Vein endothelial cell (primary cell): ENCODE measurements at places on chromosomes 7 and 10. TPM values are rescaled to one million over a fixed set of nuclear protein-coding genes. Genes with fewer than 3 reads are reported as not detected.

The ASZ1 gene
- not detected in 2 replicates for total RNA-seq

The CNPY1 gene
- not detected in 2 replicates for total RNA-seq

The LRRD1 gene
- under 0.01 and 0.19 TPM in 2 replicates for total RNA-seq

The SEMA3C gene
- total RNA-seq: 0.33 and 0.38 TPM in 2 replicates

The ACTL6B gene
- not detected in 2 replicates for total RNA-seq

The CRYGN gene
- total RNA-seq: not detected in 2 replicates

The ATXN7L1 gene
- total RNA-seq: 7.5 and 8.5 TPM in 2 replicates

The ZNF853 gene
- 0.29 and 0.65 TPM in 2 replicates for total RNA-seq

The ANKRD30A gene
- under 0.01 TPM in 1 of 2 replicates, not detected in the other for total RNA-seq

The C7orf57 gene
- not detected in 2 replicates for total RNA-seq

The GSTO2 gene
- 0.33 and 0.57 TPM in 2 replicates for total RNA-seq

The HYAL4 gene
- 0.86 and 0.98 TPM in 2 replicates for total RNA-seq

The CHAT gene
- not detected in 2 replicates for total RNA-seq

The HBP1 gene
- 105 and 111 TPM in 2 replicates for total RNA-seq

The PPP1R17 gene
- total RNA-seq: not detected in 2 replicates

The COL1A2 gene
- total RNA-seq: 8.5 and 29.0 TPM in 2 replicates

The PRKCQ gene
- under 0.01 TPM in 1 of 2 replicates, not detected in the other for total RNA-seq

The TRPV6 gene
- not detected in 2 replicates for total RNA-seq

The NME8 gene
- total RNA-seq: not detected in 2 replicates

The SLC26A3 gene
- not detected in 2 replicates for total RNA-seq

The GDF2 gene
- not detected in 2 replicates for total RNA-seq

The ZNF727 gene
- 0.10 TPM in 1 of 2 replicates, not detected in the other for total RNA-seq

The ELOVL3 gene
- total RNA-seq: not detected in 2 replicates

The ABCA13 gene
- total RNA-seq: under 0.01 TPM in 2 replicates

The DGKI gene
- total RNA-seq: 1.3 and 1.8 TPM in 2 replicates

The ANKRD1 gene
- total RNA-seq: 528 and 752 TPM in 2 replicates

The CFAP70 gene
- under 0.01 and 0.29 TPM in 2 replicates for total RNA-seq

The SPDYE1 gene
- not detected in 2 replicates for total RNA-seq

The GIMAP7 gene
- total RNA-seq: 25.2 and 31.6 TPM in 2 replicates

The SH2D4B gene
- total RNA-seq: under 0.01 and 0.10 TPM in 2 replicates

The HOXA1 gene
- total RNA-seq: 0.96 and 1.6 TPM in 2 replicates

The NPC1L1 gene
- not detected in 2 replicates for total RNA-seq

The TFPI2 gene
- 86.2 and 95.5 TPM in 2 replicates for total RNA-seq

The PRSS37 gene
- not detected in 2 replicates for total RNA-seq

The SYT15B gene
- 0.19 and 0.65 TPM in 2 replicates for total RNA-seq

The CDNF gene
- 0.86 and 1.6 TPM in 2 replicates for total RNA-seq

The CPA4 gene
- total RNA-seq: 0.29 and 0.65 TPM in 2 replicates

The SPDYE11 gene
- not detected in 2 replicates for total RNA-seq

The C10orf67 gene
- not detected in 2 replicates for total RNA-seq

The SPDYE2 gene
- not detected in 2 replicates for total RNA-seq

The IFIT1 gene
- total RNA-seq: 1.3 and 1.6 TPM in 2 replicates

The AKR1E2 gene
- 7.2 and 15.7 TPM in 2 replicates for total RNA-seq

The HOXA7 gene
- 5.1 and 5.6 TPM in 2 replicates for total RNA-seq

The TAS2R41 gene
- total RNA-seq: 0.19 TPM in 1 of 2 replicates, not detected in the other

The FAM221A gene
- 2.6 and 5.6 TPM in 2 replicates for total RNA-seq

The NSMCE4A gene
- total RNA-seq: 40.5 and 56.8 TPM in 2 replicates

The MBL2 gene
- not detected in 2 replicates for total RNA-seq

The DLX6 gene
- total RNA-seq: not detected in 2 replicates

The CYP2C19 gene
- not detected in 2 replicates for total RNA-seq

The KCNH2 gene
- under 0.01 TPM in 1 of 2 replicates, not detected in the other for total RNA-seq

The CNNM2 gene
- total RNA-seq: 2.6 TPM in 2 replicates

The ADIRF gene
- 10.0 and 11.4 TPM in 2 replicates for total RNA-seq
